AG10803 (cell line): ENCODE measurements at places on chromosomes 13 and 19.

DNA sequence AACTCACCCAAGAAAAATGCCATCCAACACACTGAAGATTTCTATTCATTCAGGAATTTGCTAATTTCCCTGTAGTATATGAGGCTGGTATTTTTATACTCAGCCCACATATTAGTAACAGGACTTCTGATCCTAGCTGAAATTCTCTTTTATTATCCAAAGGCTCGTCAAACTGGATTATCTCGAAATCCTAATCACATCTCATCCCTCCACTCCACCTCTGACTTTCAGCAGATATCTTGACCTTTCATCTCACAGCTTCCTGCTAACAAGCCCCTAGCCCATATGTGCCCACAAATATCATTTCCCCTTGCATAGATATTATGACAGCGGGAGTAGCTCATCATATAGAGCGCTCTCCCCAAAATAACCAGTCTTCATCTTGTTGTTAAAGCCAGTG is 279.7 kb downstream of the FGF14 start:
- DNase-seq, result no peak

GRCh38 chr19:38685666-38686529 is 38.4 kb downstream of the ACTN4 start:
- peak; percentile 53 for DNase-seq

DNA sequence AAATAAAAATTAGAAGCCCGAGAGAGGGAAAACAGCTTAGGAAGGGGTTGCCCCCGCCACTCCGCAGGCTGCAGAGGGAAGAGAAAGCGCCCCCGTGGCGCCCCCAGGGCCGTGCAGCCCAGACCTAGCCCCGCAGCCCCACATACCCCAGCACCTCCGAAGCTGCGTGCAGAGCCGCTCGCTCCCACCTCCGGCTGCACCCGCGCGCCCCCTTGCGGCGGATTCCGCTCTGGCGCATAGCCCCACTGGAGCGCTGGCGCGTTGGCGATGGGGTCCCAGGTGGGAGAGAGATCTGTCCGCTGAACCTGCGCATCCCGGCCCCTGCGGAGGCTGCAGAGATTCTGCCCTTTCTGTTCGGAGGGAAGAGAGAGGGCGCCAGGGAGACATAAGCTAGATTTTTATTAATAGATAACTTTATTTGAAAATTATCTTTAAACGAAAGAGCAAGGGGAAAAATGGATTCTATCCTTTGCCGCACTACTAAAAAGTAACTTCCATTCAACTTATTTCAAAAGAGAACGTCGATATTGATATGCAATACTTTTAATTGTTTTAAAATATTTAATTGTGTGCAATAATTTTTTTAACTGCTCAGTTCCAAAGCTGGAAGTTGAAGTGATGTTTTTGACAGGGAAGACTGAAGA is 11.7 kb upstream of the CLN5 start:
- DNase-seq, result peak; percentile 32

DNA sequence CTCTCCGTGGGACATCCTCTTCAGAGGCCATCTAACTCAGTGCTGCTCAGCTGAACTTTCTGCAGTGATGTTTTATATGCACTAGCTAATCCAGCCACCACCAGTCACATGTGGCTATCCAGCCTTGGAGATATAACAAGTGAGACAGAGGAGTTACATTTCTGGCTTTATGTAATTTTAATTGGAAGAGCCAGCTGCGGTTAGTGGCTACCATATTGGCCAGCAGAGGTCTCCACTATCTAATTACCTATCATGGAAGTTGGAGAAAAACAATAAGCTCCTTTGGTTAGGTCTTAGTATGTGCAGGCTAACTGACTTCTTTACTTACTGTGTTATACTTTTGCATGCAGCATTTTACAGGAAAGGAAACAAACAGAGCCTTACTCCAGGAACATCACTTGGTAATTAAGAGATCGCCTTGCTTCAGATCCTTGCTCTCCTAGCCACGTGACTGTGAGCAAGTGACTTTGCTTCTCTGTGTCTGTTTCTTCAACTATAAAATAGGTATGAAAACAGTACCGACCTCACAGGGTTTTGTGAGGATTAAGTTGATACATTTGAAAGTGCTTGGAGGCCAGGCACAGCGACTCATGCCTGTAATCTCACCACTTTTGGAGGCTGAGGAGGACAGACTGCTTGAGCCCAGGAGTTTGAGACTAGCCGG is 1.6 kb upstream of the KLK10 start:
- DNase-seq, result peak; percentile 55

DNA sequence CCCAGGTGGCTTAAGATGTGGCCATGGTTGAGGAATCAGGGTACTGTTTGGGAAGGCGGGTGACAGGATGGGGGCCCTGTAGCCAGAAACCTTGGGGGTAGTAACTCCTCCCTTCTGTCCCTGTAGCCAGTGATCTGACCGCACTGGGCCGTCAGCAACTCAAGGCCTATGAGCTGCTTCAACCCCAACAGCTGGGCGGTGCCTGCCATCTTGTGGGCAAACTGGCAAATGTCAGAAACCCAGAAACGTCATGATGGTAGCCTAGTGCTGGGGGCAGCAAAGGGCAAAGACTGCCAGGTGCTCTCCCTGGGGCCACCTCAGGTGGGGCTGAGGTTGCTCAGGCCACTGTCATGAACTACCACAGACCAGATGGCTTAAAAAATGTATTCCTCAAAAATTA is 3.5 kb downstream of the COPE start:
- DNase-seq, result peak; percentile 55

DNA sequence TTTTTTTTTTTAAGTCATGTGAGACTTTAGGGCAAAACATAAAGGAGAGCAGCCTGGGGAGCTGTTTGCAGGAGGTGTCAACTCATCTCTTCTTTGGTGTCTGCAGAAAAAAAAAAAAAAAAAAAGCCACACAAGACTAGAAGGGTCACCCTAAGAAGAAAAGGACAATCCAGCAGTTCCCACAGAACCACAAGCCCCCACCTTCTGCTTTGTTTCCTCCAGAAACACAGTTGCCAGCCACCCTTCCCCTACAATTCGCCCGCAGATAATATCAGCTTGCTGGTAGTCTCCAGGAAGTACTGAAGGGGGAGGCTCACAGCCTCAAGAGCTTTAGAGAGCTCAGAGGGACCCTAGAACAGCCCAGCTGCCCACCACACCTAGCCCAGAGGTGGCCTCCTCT is 22.3 kb upstream of the ZBTB7A start:
- DNase-seq, result no peak

DNA sequence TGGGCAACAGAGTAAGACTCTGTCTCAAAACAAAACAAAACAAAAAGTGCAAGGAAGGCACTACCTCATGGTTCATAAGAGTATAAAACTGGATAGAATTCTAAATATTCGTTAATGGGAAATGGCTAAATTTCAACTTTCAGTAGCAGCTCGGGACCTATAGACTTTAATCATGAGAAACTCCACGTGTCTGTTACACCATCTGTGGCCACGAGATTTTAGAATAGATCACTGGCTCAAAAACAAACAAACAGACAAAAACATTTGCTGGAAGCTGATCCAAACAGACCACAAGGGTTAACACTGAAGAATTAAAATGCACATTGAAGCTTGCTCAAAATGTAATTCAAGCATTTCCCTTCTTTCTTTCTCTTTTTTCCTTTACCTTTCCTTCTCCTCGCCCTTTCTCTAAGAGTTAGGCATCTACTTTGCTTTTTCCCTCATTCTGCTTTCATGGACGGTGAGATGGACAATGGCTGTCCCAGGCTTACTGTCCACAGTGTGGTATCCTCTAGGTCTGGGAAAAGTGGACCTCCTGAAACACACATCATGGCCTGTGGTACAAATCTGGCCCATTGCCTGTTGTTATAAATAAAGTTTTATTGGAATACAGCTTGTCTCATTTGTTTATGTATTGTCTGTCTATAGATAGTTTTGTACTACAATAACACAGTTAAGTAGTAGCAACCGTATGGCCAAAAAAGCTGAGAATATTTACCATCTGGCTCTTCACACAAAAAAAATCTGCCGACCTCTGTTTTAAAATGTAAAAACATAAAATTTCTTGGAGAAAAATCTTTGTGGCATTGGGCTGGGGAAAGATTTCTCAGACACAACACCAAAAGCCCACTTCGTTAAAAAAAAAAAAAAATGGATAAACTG is 10.3 kb downstream of the ELAVL1 start:
- no peak for DNase-seq

- no peak for DNase-seq
Observed at GRCh38 chr19:41682437-41682836, 5.6 kb downstream of the CEACAM7 start.

- DNase-seq, result peak; percentile 22
Observed at GRCh38 chr13:98576200-98576945, 534 bp downstream of the STK24 start.

GRCh38 chr19:29609636-29610035 is 3.6 kb downstream of the POP4 start:
- no peak for DNase-seq

DNA sequence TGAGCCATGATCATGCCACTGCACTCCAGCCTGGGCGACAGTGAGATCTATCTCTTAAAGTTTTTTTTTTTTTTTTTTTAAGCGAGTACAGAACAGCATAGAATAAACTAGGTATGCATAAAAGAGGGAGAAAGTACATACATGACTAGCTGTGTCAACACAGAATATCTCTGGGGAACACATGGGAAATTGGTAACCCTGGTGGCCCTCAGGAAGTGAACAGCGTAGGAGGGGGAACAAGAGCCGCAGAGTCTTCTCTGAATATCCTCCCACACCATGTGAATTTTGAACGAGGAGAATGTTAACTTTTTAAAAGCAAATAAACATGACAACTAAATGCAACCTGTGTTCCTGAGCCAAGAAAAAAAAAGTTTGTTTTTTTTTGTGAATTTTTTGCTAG is 15.2 kb downstream of the PHLDB3 start:
- DNase-seq, result no peak

GRCh38 chr19:17654993-17655392 is 33.2 kb downstream of the UNC13A start:
- no peak for DNase-seq

DNA sequence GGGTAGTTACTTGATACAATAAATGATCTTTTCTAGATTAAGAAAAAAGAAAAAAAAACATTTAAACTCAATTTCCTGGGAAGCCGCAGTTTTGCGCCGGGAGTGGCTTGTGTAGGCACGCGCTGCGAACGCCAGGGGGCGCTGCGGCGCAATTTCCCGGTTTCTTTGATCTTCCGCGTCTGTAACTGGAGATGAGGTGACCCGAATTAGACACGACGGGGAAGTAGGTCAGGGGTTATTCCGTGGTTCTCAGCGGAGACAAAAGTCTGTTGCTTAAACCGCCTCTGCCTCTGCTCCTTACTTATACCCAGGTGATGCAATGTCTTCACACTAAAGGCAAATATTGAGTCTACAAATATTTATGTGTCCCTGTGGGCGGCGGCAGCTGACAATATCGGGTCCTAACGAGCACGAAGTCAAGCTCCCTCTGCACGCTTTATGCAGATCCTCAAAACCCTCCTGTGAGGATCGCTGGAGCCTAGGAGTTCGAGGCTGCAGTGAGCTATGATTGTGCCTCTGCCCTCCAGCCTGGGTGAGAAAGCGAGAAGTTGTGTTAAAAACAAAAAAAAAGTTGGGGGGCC is 15.2 kb downstream of the STXBP2 start:
- DNase-seq, result peak; percentile 60

GRCh38 chr13:34335014-34336007 is 517.4 kb downstream of the RFC3 start:
- no peak for DNase-seq

- no peak for DNase-seq
Observed at GRCh38 chr13:42048342-42048683, at the start of gene DGKH. Gene DGKH (plus strand): TSS chr13:42048648. CDS start chr13:42048774, 126 bp downstream.

DNA sequence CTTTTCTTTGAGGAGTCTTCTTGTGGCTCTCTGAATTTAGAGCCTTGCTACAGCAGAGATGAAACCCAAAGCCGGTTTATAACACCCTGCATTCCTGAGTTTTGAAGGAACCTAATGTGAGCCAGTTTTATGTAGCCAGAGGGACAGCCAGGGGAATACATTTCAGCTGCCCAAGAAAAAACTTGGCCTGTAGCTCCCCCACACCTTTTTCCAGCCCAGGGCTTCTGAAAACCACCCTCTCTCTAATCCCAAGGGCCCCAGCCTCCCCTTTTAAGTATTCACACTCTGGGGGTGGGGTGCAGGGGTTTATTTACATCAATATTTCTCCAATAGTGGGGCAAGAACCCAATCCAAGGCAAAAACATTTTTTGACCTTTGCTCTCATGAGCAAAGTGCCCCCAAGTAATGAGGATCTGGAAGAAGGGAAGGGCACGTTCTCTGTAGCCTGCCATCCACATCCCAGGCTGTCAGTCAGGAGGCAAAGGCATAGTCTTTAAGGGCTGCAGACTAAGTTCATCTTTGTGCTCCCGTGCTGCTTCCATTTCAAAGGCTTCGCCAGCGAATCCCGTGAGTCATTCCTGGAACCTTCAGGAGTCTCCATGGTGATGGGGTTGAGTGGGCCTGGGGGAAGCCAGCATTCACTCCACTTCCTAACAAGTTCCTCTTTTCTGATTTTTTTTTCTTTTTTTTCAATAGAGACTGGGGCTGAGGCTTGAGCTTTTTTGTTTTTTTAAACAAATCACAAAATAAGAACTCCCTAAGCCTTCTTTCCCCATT is 33.2 kb upstream of the MEDAG start:
- DNase-seq, result peak; percentile 82

GRCh38 chr19:1046836-1047695 is 7.2 kb downstream of the ABCA7 start:
- DNase-seq, result no peak

GRCh38 chr13:20832861-20833260 is 59.1 kb upstream of the EEF1AKMT1 start:
- DNase-seq, result no peak

- DNase-seq, result no peak
Observed at GRCh38 chr13:100707818-100708740, 33.5 kb upstream of the TMTC4 start.

DNA sequence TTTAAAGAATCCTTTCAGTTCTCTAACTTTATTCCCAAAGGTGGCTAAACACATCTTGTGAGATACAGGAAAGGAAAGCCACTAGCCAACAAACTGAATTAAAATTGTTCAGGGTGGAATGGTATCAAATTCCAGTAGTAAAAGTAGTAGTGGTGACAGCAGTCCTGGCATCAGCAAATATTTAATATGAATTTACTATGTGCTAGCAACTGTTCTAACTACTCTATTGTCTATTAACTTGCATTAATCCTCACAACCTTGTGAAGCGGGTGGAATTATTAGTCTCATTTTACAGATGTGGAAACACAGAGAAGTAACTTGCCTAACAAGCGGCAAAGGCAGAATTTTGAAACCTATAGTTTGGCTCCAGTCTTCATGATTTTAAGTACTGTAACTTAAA is 130.1 kb downstream of the KLF12 start:
- no peak for DNase-seq

GRCh38 chr13:110301083-110301482 is 5.9 kb downstream of the COL4A1 start:
- no peak for DNase-seq
